NCI-H187 (cell line): ENCODE measurements at places on chromosomes 11 and 22.

DNA sequence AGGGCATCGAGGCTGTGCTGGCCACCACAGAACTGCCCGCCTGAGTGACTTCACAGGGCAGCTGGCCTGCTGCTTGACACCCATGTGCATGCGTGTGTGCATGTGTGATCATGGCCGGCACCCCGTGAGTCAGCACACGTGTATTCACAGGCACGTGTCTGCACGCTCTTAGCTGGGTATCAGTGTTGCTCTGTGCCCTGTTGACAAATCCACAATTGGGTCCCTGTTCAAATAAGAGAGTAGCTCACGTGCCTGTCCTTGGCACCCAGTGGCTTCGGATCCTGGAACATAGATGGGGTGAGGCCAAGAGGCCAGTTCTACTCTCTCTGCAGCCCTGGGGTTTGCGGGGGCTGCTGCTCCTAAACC is 14.0 kb downstream of the B3GAT1 start:
- DNase-seq: no peak

DNA sequence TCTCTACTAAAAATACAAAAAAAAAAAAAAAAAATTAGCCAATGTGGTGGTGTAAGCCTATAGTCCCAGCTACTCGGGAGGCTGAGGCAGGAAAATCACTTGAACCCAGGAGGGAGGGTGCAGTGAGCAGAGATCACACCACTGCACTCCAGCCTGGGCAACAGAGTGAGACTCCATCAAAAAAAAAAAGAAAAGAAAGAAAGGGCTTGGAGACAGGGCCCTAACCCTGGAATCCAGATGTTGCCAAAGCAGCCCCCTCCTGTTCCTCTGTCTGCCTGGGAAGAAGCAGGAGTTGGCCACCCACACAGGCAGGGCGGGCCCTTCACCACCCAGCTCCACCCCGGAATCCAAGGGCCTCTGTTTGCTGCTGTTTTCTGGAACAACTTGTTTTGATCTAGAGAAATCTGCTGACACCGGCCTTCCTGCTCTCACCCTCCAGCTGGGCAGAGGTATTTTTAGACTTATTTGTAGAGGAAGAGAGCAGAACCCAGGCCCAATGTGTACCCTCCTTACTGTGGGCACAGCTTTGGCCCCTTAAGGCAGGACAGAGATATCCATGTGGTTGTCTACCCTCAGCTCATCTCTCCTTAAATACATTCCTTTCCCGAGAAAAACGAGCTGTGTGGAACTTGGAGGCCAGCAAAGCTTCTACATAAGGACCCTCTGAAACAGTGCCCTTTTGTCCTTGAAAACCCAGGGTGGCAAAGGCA is 2.7 kb upstream of the NEAT1 start:
- DNase-seq: no peak

DNA sequence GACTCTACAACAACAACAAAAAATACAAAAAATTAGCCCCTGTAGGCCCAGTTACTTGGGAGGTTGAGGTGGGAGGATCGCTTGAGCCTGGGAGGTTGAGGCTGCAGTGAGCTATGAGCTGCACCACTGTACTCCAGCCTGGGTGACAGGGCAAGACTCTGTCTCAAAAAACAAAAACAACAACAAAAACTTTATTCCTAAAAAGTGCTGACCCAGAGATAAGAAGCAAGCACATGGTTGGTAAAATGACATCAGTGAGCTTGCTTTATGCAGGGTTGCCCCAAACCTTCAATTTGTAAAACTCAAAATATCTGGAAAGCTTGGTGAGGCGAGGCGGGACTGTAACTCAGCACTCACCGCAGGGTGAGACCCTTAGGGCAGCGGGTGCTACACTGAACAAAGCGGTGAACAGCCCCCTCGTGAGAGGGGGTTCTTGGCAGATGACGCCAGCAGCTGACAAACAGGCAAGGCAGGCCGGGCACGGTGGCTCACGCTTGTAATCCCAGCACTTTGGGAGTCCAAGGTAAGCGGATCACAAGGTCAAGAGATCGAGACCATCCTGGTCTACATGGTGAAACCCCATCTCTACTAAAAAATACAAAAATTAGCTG is 3.5 kb upstream of the TCIRG1 start:
- DNase-seq: no peak

- no peak for DNase-seq
Measured at GRCh38 chr11:47981667-47982404, 1.5 kb downstream of the PTPRJ start.

DNA sequence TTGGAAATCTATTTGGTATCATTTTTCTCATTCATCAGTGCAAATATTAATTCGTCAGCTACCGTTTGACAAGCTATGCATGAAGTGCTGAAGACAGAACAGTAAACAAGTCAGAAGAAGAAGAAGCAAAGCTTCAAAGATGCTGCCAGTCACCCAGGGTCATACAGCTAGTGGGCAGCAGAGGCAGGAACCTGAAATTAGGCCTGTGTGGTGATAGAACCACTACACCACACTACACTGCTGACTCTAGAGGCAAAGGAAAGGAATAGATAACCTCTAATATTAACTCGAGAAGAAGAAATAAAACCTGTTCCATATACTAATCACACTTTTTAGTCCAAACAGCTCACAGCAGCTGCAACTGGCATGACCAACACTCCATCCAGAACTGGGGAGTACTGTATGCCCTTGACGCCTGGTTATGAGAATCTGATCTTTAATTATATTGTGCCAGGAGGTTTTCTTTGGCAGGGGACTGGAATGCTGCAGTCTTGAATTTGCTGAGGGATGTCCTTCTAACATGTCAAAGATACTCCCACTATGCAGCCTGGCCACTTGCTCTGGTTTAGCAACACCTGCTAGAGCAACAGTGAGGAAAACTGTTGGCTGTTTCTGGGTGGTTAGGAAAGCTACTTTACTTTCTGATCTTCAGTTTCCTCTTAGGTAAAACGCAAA is 73.0 kb downstream of the PAK1 start:
- DNase-seq: no peak

DNA sequence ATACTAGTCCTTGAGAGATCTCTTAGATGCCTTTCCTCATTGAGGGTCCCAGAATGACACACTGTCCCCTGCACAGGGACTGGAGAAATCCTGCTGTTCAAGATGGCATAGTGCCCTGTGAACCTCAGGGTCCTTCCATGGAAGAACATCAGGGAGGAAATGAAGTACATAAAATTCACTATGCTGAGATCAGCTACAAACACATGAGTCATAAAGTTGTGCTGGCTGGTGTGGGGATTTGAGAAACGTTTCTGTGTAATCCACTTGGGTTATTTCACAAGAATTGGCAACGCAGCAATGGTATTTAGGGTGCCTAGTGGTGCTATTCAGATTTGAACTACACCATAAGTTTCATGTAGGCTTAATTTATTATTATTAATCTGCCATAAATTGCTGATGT is 174.4 kb downstream of the MAML2 start:
- no peak for DNase-seq
